Activated T-helper 9 cell treated with anti-CD3 and anti-CD28 coated beads, Interleukin-2, amount 50 U/mL, for 16 hours (primary cell): ENCODE measurements at places on chromosomes 7 and 10.

DNA sequence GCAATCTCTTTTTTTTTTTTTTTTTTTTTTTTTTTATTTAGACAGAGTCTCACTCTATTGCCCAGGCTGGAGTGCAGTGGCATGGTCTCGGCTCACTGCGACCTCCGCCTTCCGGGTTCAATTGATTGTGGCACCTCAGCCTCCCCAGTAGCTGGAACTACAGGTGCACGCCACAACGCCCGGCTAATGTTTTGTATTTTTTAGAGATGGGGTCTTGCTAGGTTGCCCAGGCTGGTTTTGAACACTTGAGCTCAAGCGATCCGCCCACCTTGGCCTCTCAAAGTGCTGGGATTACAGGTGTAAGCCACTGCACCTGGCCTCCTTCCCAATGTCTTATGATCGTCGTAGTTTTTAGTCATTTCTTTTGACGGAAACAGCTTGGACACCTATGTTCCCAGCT lies 6.6 kb upstream of the ZNF853 start:
- DNase-seq: no peak

DNA sequence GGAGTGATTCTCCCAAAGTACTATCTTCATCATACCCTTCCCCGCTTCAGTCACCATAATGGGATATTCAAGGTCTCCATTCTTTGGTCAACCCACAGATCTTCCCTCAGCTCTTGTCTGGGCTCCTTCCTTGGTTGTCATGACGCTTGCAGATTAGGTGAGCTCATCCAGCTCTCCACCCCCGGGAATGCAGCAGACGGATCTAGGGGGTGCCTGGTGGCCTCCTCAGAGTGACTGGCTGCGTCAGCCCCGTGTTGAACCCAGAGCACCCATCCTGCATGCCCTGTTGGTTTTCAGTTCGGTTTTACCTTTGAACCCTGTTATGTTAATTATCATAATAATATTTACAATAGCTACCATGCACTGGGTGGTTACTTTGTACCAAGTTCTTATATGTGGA lies 6.4 kb downstream of the NEURL1 start:
- no peak for DNase-seq

DNA sequence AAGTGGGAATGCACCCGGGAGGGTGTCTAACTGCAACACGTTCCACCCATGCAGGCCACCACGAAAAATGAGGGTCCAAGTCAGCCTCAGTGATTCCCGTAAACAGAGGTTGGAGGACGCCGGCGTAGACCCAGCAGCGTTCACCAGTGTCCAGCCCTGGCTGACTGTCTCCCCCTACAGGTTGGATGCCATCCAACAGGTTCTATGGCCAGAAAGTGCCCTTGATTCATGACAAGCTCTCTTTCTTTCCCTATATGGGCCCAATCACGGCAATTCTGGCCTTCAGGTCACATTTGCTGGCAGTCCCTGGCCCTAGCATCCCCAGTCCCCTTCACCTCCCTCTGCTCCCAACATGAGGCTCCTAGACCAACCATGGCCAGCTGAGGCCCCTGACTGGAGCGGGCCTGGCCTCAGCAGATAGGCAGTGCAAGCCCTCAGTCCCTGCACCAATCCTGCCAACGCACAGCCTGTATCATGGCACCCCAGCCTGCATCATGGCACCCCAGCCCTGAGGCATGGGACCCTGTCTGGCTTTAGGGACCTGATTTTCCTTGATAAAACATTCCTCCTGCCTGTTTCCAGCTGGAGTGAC lies 227.4 kb downstream of the GRID1 start:
- DNase-seq: no peak

DNA sequence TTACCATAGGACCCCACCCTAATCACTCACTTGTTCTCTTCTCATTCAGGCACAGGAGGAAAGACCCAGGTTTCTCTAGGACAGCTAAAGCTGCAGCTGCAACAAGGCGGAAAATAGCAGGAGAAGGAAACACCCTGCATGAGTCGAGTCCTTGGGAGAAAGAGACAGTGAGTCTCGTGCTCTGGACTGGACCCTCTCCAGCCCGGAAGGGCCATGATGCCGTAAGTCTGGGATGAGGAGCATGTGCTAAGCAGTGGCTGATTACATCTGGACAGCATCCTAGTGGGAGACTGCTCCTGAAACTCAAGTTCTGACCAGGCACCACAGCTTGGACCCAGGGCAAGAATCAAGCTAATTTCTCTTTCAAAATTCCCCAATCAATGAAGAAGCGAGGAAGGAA lies 39.4 kb downstream of the FBXW4 start:
- no peak for DNase-seq

- no peak for DNase-seq
These were observed 65.5 kb downstream of the ASB13 start for GRCh38 chr10:5600908-5601307.

- no peak for DNase-seq
These were observed 6.3 kb downstream of the ALDH18A1 start for GRCh38 chr10:95650232-95650631.

DNA sequence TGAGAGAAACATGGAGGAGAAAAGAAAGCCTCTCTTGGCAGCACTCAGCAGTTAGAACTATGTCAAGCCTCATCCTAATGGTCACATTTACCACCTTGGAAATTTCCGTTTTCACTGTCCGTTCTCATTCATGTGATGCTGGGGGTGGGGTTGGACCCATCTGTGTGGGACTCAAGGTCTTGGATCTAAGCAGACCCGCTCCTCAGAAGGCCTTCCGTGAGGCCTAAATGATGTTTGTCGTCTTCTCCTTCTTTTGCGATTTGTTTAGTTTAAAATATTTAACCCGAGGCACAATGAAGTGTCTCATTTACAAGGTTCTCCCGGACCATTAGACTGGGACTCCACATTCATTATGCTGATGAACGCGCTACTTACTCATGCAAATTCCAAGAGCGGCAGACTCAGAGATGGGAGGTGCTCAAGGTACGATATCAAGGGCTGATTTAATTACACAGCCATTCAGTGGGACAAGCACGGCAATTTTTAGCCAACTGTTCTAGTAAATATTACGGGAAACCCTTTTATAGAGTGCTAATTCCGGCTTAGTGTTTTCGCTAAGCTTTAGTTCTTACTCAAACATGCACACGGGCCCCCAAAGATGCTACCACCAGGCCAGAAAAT lies 109.1 kb upstream of the EFCAB10 start:
- DNase-seq: no peak

GRCh38 chr10:119466655-119467054 lies 75.9 kb downstream of the RGS10 start:
- peak; percentile 23 for DNase-seq

- no peak for DNase-seq
These were observed 799 bp downstream of the INTS1 start for GRCh38 chr7:1503390-1503789.

GRCh38 chr7:154451480-154452457 lies 399.6 kb downstream of the DPP6 start:
- no peak for DNase-seq

GRCh38 chr7:12683678-12684585 lies 3.5 kb upstream of the ARL4A start:
- DNase-seq: no peak

- no peak for DNase-seq
These were observed 701.4 kb downstream of the PHTF2 start for GRCh38 chr7:78499971-78500370.

GRCh38 chr7:3151784-3152183 lies 108.1 kb upstream of the CARD11 start:
- no peak for DNase-seq

GRCh38 chr7:8084836-8085235 lies 116.2 kb downstream of the GLCCI1 start:
- no peak for DNase-seq

DNA sequence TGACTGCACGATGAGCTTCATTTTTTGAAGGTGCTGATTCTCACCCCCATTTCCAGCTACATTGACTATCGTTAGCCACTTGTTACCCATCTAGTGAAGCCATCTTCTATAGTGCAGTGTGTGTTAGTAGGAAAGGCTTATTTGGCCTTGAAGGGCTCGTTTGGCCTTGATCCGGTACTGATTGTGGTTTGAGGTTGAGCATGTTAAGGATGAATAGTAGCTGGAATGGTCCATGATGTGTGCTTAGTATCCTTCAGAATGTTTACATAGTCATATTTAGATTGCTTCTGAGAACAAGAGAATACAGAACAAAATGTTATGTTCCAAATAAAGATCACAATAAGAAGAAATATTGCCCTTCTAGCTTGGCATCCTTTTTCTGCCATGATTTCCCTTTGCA lies 591.5 kb downstream of the AUTS2 start:
- no peak for DNase-seq
